Kidney epithelial cell (primary cell): ENCODE measurements at places on chromosomes 5 and 9.

- DNase-seq, result no peak
Observed at GRCh38 chr5:123278284-123278683, 144.9 kb downstream of the CEP120 start.

- DNase-seq, result peak; percentile 1
Observed at GRCh38 chr5:21391506-21391905, 1403.5 kb upstream of the CDH18 start.

GRCh38 chr5:78430866-78431265 lies 70.4 kb downstream of the SCAMP1 start:
- DNase-seq, result no peak

DNA sequence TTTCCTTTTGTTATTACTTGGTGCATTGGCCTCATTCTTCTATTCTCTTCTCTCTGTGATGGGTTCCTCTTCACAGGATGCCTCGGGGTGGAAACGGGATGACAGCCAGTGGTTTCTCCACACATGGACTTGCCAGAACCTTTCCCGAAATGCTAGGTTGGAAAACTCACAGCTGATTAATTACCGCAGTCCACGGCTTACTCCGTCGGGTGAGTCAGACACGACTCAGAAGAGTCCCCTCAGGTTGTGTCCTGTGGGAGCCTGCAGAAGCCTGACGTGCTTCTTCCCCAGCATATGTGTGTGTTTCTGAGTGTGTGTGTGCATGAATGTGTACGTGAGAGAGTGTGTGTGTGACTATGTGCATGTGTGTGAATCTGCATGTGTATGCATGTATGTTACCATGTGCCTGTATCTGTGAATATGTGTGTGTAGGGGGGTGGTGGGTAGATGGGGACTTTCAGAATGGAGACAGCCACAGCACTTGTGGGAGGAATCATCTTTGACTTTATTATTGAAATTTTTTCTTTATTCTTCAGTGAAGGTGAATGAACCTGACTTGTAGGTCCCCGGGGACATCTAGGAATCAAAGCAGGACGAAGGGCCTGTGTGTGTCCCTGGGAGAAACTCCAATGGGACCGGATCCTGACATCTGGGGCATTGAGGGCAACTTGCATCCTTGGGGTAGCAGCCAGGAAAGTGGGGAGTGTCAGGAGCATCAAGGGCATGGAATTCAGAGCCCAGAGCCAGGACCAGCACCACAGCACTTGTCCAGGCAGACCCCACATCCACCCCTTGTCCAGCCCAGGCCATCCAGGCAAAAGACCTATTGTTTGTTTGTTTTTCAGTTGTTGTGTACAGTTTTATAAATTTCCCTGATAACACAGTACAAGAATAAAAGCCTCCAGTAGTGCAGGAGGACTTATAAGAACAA lies 21.9 kb upstream of the MED10 start:
- DNase-seq, result peak; percentile 7

GRCh38 chr9:90251316-90251715 lies 391.3 kb downstream of the DIRAS2 start:
- peak; percentile 12 for DNase-seq

- no peak for DNase-seq
Observed at GRCh38 chr5:2169850-2170760, 287.4 kb upstream of the IRX4 start.

GRCh38 chr5:58040846-58041245 lies 419.0 kb downstream of the PLK2 start:
- no peak for DNase-seq

DNA sequence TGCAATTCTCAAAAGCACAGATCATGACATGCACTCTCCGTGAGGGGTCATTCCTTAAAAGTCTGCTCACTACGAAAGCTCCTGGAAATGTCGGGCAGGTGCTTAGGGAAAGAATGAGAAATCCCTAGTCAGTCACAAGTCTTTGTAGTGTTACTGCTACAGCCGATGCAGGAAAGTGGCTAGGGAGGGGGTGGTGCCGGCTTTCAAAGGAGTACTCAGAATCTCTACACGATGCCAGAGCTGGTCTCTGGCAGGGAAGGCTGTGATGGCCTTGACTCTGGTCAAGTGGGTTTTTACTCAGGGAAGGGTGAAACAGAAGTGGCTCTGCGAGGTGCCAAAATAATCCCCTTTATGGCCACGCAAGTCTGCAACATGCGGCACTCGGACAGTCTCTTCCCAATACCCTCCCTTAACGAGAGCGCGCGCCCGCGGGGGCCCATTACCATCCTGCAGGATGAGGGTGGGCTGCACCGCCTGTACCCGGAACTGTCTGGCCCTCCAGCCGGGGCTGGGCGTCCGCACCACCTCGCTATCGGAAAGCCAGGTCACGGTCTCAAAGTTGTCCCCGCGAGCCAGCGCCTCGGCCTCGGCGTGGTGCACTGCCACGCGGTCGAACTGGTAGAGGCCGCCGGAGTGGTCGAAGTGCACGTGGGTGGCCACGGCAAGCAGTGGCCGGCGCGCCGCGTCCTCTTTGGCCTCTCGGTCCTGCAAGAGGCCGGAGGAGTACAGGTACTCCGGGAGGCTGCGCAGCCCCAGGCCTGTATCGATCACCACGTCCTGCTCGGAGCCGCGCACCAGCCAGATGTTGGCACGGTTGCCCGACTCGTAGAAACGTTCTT lies 956 bp downstream of the MBLAC2 start:
- no peak for DNase-seq

DNA sequence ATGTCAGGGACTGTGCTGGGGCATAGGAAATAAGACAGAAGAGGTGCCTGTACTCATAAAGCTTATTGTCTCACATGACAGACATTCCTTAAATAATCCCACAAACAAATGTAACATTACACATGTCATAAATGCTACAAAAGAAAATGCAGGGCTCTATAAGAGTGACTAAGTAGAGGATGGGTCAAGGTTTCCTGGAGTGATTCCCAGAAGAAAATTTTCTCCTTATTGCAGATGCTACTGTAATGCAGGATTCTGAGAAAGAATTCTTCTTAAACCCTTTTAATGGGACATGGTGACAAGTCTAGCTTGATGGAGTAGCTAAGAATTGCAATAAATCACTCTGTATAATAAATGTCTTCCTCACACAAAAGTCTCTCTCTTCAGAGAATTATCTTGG lies 55.7 kb downstream of the SH3TC2 start:
- no peak for DNase-seq

GRCh38 chr5:58012102-58012501 lies 447.8 kb downstream of the PLK2 start:
- DNase-seq, result no peak

DNA sequence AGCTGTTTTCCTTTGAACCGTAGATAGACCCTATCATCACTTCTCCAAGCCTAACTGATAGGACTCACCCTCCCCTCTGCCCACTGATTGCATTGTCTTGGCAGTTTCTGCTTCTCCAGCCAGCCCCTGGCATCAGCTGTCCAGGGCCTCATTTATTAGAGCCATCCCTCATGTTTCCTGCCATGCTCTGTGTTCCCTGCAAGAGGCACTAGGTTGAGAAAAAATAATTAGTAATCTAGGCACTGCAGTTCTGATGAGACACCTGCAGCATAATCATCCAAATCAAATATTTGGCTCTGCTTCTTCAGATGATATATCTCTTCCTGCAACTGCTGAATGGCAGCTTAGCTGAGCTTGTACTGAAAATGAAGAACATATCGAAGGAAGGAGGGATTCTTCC lies 303.0 kb upstream of the TLE4 start:
- DNase-seq, result no peak

GRCh38 chr5:171984748-171985419 lies 21.6 kb downstream of the FBXW11 start:
- peak; percentile 48 for DNase-seq
